Stimulated activated CD8-positive, alpha-beta memory T cell treated with anti-CD3 and anti-CD28 coated beads, Interleukin-4, amount 100 ng/mL, for 48 hours (primary cell): ENCODE measurements at places on chromosomes 7 and 10.

DNA sequence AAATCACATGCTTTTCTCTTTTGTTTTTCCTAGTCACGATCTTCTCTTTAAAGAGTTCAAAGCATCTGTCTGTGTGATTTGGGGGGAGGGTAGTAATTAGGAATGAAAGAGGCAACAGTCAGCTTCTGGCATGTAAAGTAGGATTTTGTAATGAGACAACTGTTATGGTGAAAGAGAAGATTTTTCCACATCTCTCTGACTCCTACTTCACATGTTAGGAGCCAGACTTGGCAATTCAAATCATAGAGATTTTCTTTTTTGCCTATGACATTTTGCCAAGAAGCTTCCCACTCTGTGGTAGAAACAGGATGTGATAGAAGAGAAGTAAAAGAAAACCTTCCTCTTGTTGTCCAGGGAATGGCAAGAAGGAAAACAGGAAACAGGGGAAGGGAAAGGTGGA is 38.3 kb upstream of the KLHL7 start:
- no peak for DNase-seq

- DNase-seq = no peak
Measured at GRCh38 chr10:7788639-7789286, 786 bp downstream of the ATP5F1C start.

- DNase-seq = no peak
Measured at GRCh38 chr7:133284092-133284491, 31.2 kb downstream of the EXOC4 start.

DNA sequence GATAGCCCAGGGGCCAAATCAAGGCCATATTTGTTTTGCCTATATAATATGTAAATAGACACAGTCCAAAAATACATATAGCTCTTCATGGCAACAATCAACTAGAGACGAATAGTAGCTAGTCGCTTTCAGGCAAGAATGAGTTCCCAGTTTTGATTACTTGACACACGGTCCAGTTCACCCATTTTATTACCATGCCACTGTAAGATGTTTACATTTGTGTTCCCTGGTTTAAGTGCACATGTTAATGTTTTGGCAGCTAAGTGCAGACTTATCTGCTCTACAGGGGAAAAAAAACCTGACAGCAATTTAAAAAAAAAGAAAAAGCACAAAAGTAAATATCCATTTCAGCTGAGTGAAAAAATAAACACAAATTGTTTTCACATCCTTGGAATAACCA is 213.1 kb downstream of the TPK1 start:
- DNase-seq = no peak

GRCh38 chr10:116030576-116030975 is 242.4 kb downstream of the GFRA1 start:
- DNase-seq = no peak

- no peak for DNase-seq
Measured at GRCh38 chr10:82394122-82394521, 519.1 kb downstream of the NRG3 start.

GRCh38 chr10:38007551-38007950 is 2.9 kb upstream of the ZNF33A start:
- DNase-seq = no peak

DNA sequence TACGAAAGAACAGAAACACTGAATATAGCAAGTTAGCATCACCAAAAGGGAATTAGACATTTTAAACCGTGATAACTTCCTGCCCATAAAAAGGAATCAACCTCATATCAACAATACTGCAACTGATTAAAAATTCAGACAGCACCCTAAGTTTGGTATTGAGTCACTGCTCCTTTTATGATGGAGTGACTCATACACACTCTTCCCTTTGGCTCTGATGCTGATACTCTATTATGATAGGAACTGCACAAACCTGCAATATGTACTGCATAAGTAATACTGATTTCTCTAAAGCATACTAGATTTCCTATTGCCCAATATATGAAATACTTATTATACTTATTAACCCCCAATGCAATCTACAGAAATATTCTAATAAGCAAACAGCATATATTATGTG is 118.7 kb downstream of the PARD3 start:
- DNase-seq = no peak

GRCh38 chr10:94092848-94093247 is 99.1 kb downstream of the PLCE1 start:
- DNase-seq = no peak

GRCh38 chr7:108086962-108087361 is 43.2 kb downstream of the LAMB4 start:
- DNase-seq = no peak

DNA sequence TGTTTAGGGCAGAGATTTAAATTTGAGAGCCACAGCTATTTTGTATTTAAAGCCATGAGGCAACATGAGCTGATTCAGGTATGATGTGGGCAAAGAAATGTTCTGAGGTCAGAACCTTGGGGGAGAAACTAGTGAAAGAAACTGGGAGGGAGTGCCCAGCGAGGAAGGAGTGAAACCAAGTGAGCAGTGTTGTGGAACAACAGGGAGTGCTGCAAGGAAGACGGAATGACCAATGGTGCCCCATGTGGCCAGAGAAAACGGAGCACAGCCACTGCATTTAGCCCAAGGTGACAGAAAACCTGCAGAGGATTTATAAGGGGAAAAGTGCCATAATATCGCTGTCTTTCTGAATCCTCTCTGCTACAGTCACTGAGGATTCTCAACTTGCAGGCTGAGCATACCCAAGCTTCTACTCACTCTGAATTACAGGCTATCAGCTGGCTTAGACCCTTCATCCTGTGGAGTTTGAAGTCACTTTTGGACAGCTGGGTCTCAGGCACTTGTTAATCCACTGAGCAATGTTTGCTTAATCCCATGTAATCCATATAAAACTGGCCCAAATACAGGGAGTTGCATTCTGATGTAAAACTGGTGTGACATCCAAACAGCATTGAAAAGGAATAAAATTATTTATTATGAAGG is 777.3 kb downstream of the CCSER2 start:
- no peak for DNase-seq

DNA sequence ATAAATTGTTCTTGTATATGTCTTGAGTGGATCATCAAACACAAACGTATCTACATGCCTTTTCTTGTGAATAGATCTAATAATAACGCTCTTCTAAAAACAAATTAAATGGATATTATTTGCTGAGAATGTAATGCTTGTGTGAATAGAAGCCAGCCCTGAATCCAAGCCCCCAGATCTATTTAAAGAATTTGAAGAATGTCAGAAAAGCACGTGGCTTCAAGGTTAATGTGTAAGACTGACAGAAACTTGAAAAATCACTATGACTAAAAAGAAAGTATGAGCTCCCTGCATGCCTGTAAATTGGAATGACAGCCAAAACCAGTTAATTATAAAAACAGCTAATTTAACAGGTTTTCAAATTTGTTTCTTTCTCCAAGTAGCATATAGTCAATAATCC is 43.2 kb upstream of the ATRNL1 start:
- no peak for DNase-seq

GRCh38 chr7:1679966-1680730 is 10.1 kb downstream of the ELFN1 start:
- peak; percentile 17 for DNase-seq

- DNase-seq = no peak
Measured at GRCh38 chr10:14740684-14741247, 33.9 kb downstream of the FAM107B start.

DNA sequence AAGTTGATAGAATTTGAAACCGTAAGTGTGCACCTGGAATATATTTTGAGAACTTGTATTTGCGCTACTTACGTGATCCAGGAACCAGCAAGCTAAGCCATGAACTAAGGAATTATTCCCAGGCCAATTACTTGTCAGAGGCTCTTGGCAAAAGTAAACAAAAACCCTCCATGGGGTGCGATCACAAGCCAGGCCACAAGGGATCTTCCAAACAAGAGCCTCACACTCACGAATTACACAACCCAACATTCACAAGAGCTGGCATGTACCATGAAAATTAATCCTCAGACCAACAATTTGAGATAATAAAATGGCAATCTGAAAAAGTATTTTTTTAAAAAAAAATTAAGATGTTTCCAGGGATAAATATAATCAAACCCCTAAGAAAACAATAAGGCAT is 467.0 kb upstream of the AKR1E2 start:
- DNase-seq = no peak
